ENCODE measurements at places on chromosomes 13 and 19.

DNA sequence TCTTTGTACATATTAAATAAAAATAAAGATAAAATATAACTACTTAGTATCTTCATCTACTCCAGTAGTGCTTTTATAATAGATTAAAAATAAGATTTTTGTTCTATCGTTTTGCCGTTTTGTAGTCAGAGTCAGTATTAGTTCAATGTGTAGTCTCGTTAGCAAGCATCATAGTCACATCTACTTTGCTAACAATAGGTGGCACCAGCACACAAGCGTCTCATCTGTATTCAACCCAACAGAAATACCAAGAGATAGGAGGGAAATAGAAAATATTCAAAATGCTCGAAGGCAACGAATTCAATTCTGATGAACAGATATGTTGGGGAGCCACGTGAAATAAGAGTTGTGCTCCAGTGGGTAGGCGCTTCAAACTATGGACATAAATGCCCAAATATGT lies 21.4 kb upstream of the MICU2 start:
- DNase-seq, result no peak

DNA sequence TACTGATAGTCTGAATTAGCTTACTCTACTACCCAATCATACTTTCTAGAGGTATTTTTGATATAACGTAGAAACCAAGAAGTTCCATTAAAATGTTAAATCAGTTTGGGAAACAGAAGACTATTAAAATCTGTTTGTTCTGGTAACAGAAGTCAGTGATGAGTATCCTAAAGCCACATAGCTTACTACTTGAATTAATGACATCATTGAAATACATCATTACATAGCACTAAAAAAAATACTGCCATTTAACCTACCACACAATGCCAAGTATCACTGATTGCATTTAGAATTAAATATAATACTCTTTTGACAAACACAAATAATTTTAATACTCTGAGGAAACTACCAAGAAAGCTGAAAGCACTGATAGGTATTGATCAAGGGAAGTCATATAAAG lies 5.4 kb downstream of the MRPS31 start:
- DNase-seq, result no peak

DNA sequence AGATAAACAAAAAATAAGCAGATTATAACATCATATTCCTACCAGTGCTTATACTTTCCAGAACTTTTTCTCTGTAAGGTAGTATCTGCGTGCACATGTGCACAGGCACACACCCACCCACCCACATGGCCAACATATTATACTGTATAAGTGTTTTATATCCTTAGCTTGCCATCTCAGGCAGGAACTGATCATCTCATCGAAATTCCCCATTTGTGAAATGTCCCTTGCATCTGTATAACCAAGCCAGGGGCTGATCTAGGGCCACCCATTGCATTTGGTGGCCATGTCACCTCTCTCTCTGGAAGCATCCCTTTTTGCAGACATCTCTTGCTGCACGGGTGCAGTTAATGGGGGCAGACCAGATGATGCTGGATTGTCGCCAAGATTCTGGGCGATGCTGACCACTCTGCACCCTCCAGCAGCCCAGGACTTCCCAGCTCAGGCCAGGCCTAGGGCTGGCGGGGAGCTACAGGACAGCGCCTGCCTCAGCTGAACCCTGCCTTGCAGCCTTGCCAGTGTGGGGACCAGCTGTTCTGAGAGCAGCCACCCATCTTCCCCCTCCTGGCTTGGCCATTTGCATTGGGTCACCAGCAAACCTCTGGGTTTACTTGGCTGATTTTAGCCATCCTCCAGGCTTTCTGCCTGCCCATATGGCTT lies 95.9 kb downstream of the SLC7A1 start:
- no peak for DNase-seq

GRCh38 chr13:113113846-113114271 lies 8.3 kb downstream of the F7 start:
- no peak for DNase-seq

DNA sequence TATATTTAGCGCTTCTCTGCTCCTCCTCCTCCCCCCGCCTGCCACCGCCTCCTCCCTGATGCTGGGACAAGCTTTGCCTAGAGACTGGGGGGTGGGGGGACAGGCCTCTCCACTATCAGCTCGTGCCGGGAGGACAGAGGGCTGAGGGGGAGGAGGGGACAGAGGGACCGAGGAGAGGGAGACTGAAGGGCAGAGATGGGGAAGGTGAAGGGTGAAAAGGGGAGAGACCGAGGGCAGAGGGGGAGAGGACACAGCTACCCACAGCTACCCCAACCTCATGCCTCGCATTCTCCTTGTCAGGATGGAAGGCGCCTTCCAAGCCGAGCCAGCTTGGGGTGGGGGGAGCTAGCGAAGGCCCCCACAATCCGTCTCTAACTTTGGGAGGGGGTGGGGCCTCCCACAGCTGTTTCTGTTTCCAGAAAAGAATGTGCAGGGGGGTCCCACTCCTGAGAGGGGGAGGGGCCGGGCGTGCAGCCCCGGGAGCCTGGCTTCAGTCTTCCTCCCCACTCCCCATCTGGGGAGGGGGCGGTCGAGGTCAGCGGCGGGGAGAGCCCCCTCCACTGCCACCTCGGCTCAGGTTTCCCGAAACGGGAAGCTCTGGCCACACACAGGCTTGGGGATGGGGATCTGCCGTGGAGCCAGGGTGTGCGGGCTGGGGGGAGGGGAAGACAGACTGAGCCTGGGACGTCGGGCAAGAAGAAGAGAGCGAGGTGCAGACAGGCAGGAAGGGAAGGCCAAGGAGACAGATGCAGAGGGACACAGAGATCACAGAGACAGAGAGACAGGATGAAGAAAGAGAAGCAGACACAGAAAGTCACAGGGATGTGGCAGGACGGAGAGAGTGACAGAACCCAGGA lies 1.6 kb downstream of the DACT3 start:
- no peak for DNase-seq

GRCh38 chr13:105448811-105449210 lies 1086.7 kb downstream of the EFNB2 start:
- DNase-seq, result no peak

DNA sequence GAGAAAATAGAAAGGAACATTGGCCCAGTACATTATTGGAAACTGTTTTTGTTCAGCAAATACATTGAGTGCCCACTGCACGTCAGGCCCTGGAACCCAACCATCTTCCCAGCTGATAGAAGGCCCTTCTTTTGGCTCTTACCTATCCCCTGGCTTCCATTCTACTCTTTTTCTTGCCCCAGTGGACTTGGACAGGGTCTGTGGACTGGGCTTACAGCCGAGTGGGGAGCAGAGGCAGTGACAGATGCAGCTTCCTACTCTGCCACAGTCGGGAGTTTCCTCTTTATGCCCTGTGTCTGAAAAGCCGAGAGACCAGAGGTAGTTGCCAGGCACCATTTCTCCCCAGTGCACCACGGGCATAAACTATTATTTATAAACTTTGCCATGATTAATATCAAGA lies 70.4 kb downstream of the ARHGAP35 start:
- DNase-seq, result no peak

GRCh38 chr13:80199067-80199466 lies 141.9 kb downstream of the SPRY2 start:
- DNase-seq, result no peak

DNA sequence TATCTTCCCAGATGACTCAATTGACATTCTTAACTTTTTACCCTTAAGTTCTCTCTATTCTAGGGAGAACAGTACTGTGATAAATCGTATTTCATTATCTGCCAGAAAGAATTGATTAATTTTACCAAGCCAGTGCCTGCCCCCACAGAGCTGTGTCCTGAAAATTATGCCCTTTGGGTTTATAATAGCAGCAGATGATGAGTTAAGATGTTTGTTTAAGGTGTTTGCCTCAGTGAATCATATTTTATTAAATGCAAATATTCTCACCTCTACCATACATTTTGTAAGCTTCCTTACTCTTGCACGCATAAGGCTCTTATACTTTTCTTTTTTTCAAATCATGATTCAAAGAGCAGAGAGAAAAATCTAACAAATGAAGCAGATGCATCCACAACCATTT lies 318.6 kb downstream of the DCT start:
- no peak for DNase-seq

DNA sequence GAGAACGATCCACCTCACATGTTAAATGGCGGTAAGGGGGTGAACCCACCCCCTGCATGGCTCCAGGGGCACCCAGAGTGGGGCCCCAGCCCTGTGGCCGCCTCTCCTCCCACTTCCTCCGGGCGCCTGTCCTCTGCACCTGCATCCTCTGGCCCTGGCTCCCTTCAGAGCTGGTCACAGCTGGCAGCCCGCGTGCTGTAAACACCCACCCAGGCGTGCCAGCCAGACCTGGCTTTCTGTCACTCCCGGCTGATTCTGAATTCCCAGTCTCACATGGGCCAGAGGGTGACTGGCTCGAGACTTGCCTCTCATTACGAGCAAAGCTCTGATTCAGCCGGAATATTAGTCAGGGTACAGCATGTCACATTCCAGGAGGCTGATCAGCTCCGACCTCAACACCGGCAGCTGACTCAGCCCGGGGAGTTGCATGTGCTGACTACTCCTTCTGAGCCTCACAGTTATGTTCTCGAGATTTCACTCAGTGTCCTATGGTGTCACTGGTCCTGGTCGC lies 75.1 kb downstream of the GNG7 start:
- DNase-seq, result no peak

GRCh38 chr13:98826146-98826545 lies 73.7 kb upstream of the SLC15A1 start:
- no peak for DNase-seq

DNA sequence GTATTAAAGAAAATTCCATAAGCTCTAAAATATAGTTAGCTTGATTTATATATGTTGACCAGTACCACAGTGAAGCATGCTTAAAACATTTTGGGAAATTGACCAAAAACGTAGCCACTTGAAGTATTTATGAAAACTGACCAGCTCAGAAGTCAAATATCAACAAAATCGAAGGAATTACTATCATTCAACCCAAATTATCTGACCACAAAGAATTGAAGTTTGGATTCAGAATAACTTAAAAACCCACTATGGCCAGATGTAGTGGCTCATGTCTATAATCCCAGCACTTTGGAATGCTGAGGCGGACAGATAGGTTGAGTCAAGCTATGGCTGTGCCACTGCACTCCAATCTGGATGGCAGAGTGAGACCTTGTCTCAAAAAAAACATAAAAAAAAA lies 31.9 kb downstream of the GPALPP1 start:
- DNase-seq, result no peak

- DNase-seq, result no peak
Observed at GRCh38 chr19:35596366-35596999, 10.5 kb downstream of the PMIS2 start.

DNA sequence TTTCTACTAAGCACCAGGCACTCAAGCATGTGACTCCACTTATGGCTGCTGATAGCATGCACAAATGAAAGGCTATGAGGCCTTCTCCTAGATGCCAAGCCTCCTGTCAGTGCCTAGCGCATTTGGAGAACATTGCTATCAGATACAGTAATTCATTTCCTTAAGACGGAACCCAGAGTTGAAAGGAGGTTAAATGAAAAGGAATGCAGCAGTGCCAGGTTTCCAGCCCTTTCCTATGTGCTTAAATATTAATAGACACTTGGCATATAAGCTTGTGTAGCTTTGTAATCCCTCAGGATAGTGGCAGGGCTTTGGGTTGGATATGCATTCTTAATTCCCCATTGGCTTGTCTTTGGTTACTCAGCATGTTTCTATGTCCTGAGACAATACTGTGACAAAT lies 140.1 kb upstream of the FRY start:
- DNase-seq, result no peak

DNA sequence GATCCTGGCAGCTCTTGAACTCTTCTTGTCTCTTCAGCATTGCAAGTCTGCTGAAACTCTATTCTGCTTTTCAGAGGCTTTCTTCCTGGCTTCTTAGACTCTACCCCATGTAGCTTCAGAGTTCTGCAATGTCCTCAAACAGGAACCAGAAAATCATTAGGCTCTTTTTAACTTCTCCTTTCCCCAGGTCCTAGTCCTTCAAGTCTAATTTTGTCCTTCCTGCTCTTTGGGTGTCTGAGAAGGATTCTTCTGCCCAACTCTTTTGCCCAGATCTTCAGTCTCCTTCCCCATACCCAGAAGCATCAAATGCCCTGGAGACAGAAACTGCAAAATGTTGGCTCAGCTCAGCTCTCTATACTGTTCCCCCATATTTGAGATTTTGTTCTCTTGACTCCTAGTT lies 50.0 kb upstream of the CALM3 start:
- no peak for DNase-seq

- DNase-seq, result no peak
Observed at GRCh38 chr19:4064496-4065260, 2.0 kb downstream of the ZBTB7A start.

DNA sequence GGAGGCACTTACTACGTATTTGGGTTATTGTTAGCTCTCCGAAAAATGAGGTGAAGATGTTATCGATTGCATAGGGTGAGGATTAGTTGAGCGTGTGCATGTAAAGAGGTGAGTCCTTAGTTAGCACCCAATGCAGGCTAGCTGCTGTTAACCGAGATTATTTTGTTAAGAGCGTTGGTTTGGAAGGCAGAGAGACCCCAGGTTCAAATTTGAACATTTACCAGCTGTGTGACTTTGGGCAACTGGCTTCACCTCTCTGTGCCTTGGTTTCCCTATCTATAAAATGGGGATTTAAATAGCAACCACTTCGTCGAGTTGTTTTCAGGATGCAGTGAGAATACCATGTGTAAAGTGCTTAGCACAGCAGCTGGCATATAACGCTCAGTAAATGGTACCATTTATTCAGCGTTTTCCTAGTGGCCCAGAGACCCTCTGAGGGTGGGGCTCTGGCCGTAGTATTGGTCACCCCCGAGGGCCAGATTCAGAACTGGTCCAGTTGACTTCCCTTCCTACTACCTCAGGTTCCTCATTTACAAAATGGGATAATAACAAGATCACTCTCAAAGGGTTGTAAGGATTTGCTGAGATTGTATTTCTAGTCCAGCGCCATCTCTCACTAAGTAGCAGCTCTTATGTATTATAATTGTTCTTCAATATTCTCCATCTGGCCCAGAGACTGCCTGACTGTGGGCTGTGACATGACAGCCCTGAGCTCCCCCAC lies 887 bp downstream of the SIPA1L3 start:
- DNase-seq, result no peak

DNA sequence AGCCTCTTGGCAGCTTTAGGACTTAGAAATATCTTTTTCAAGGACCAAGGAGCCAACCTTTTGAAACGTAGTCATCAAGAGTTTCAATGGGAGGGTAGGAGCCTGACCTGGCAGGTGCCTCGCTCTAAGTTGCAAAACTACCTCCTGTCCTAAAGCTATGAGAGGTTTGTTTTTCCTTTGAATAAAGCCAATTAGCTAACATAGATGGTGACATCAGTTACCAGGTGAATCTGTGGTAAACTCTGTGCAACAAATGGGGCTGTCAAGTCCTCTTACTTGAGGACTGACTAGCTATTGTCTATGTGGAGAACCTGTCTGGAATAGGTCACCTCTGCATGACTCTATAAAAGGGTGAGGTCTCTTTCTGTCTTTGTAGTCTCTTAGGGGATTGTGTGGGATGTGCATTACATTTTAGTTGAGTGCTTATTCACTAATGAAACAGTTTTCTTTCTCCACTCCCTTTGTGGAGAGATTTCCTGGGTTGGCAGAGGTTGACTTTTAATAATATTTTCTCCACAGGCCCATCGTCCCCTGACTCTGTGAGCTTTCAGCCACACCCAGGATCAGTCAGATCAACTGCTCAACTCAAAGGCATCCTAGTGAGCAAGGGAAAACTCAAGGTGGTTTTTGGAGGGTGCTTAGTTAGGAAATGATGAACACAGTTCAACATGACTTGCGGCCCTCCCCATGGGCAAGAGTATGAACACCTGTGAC lies 9.9 kb downstream of the ARL11 start:
- no peak for DNase-seq

- DNase-seq, result no peak
Observed at GRCh38 chr19:11176466-11177193, 20.7 kb downstream of the KANK2 start.

Data from NCI-H2081 treated with DMSO at 0.1 percent for 48 hours (cell line).